Glomerular endothelial cell (primary cell): ENCODE measurements at places on chromosomes 1 and 21. TPM values are rescaled to one million over a fixed set of nuclear protein-coding genes. Genes with fewer than 3 reads are reported as not detected.

DNA sequence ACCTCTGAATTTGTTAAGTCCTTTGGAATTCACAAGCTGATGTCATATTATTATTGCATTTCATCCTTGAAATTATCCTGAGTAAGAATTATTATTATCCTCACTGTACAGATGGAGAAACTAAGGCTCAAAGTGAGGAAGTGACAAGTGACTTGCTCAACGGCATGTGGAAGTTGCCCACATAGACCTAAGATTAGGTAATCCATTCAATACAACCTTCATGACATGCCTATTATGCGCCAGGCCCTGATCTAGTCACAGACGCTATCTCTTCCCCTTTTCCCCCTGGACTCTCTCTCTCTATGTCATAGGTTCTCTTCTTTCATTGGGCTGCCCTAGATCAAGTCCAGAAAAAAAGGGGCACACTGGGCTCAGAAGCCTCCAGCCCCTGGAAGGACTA, 84.9 kb upstream of the KCNK2 start:
- no peak for DNase-seq

GRCh38 chr1:44784094-44785028, 3.6 kb downstream of the BEST4 start:
- DNase-seq: no peak

DNA sequence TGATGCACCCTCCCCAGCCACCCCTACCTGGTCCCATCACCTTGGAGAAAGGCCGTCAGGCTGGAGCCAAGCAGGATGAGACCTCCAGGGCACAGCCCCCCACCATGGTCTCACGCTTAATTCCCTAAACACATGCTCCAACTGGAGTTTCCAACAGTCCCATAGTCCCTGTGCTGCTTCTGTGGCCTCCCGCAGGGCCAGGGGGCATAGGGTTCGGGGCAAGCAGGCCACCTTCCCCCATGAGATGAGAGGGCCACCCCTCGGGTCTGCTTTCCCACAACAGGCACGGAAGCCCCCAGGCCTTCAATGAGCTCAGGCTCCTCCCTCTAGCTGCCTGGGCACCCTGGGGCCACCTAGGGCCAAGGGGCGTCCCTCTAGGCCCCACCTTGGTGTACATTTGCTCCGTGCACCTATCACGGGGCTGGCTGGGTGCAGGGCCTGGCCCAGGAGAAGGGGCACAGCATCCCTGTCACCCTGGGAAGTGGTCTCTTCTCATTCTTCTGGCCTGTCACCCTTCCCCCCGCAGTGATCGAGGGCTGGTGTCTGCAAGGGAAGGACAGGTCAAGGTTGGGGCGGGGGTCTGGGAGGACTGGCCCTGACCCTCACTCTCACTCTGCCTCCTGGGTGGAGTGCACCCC, 42.4 kb downstream of the TRIM11 start:
- no peak for DNase-seq

DNA sequence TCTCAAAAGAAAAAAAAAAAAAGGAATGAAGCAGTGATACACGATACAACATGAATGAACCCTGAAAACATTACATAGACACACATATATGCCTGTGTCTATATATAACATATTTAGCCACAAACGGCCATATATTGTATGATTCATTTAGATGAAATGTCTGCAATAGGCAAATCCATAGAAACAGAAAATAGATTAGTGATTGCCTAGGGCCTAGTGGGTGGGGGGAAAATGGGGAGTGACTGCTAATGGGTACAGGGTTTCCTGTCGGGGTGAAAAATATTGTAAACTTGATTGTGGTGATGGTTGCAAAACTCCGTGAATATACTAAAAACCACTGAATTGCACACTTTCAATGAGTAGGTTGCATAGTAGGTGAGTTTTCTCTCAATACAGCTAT, 6.0 kb upstream of the H6PD start:
- DNase-seq: no peak

GRCh38 chr21:15298306-15298705, 233.5 kb upstream of the NRIP1 start:
- no peak for DNase-seq

GRCh38 chr1:101236516-101237228, at the start of gene S1PR1:
S1PR1 (plus strand) TSS chr1:101237019; CDS start chr1:101238985, 1,966 bp downstream.
- DNase-seq: no peak

DNA sequence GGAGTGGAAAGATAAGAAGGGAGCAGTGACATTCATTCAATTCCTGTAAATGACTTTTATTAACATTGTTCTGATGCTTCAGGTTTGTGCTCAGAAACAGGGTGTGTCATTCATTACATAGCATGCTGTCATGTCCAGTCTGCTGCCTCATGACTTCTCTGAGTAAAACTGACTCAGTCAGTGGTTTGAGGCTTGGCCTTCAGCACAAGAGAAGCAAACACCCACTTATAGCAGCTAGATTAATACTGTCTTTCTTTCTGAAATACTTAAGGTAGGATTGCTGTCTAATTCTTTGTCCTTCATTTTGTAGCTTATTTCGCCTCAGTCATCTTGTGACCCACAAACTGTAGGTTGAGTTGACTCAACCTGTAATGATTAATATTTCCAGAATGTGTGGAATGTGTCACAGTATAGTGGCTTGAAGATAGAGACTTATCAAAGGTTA, 32.9 kb downstream of the RASAL2 start:
- peak; percentile 27 for DNase-seq

DNA sequence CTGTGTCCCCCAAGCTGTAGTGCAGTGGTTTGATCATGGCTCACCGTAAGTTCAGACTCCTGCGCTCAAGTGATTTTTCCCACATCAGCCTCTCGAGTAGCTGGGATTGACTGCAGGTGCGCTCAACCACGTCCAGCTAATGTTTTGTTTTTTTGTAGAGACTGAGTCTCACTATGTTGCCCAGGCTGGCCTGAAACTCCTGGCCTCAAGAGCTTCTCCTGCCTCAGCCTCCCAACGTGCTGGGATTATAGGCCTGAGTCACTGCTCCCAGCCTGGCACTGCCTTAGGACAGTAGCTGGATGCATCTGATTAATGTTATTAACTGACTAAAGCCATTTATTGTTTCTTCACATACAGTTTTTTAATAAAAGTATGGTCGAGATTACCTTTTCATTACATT, 40.2 kb downstream of the RNF11 start:
- DNase-seq: no peak

DNA sequence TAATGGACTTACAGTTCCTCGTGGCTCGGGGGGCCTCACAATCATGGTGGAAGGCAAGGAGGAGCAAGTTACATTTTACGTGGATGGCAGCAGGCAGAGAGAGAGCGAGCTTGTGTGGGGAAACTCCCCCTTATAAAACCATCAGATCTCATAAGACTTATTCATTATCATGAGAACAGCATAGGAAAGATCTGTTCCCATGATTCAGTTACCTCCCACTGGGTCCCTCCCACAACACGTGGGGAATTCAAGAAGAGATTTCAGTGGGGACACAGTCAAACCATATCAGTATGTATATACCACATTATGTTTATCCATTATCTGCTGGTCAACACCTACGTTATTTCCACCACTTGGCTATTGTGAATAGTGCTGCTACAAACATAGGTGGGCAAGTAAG, 352.3 kb upstream of the B3GALT2 start:
- DNase-seq: no peak

- DNase-seq: no peak
Measured at GRCh38 chr1:56516539-56517252, 62.7 kb downstream of the PLPP3 start.

GRCh38 chr1:33815061-33815460, 48.8 kb upstream of the HMGB4 start:
- DNase-seq: no peak

COL9A2 gene
- 0.12 and 1.1 TPM in 2 replicates for total RNA-seq

DNALI1 gene
- total RNA-seq: 3.8 and 4.7 TPM in 2 replicates

ACTN2 gene
- not detected in 2 replicates for total RNA-seq

CASZ1 gene
- total RNA-seq: 5.7 and 6.2 TPM in 2 replicates

NKAIN1 gene
- 0.15 TPM in 1 of 2 replicates, not detected in the other for total RNA-seq

NEGR1 gene
- 2.0 and 2.5 TPM in 2 replicates for total RNA-seq
